ENCODE measurements at places on chromosomes 2 and 18.

GRCh38 chr2:445896-446295 lies 158.0 kb upstream of the ALKAL2 start:
- no peak for DNase-seq

DNA sequence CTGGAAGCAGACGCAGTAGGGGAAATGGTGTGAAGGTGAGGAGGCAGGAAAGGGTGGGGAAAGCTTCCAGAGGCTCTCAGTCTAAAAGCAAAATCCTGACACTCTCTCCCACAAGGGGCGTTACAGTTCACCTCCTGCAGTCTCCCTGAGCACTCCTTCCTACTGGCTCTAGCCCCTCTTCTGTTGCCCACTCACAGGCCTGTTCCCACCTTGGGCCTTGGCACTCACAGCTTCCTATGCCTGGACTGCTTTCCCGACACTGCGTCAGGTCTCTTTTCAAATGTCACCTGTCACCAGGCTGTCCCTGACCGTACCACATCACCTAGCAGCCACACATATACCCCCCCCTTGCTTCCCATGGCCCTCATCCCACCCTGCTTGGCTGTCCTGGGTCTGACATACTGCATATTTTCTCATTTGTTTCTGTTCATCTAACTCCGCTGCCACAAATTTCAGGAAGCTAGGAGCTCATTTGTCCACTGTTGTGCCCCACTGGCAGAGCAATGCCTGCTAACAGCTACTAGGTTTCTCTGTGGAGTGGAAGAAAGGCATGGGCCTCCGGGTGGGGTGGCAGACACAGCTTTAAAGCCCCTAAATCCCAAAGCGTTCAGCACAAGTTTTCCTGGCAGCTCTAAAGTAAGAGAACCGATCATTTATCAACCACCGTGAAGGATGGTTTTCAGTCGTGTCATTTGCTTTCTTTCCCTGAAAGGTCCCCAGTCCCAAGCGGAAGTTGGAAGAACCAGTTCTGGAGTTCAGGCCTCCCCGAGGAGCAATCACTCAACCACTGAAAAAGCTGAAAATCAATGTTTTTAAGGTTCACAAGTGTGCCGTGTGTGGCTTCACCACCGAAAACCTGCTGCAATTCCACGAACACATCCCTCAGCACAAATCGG lies 118.8 kb downstream of the ZNF532 start:
- no peak for DNase-seq

DNA sequence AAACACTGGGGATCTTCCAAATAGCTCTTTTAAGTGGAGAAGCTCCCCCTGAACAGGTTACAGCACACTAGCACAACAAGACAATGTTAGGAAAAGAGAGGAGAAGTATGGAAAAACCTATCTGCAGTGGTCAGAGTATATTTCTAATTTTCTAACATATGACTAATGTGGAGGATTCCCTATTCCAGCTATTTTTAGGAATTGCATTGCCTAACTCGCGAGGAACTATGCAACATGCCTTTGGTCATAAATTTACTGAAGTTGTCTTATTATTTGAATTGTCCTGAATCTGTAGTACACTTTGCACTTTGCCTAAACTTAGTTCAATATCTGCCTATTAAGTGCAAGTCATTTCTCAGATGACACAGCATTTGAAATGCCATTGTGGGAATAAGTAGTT lies 381.4 kb downstream of the CCDC85A start:
- DNase-seq: no peak

DNA sequence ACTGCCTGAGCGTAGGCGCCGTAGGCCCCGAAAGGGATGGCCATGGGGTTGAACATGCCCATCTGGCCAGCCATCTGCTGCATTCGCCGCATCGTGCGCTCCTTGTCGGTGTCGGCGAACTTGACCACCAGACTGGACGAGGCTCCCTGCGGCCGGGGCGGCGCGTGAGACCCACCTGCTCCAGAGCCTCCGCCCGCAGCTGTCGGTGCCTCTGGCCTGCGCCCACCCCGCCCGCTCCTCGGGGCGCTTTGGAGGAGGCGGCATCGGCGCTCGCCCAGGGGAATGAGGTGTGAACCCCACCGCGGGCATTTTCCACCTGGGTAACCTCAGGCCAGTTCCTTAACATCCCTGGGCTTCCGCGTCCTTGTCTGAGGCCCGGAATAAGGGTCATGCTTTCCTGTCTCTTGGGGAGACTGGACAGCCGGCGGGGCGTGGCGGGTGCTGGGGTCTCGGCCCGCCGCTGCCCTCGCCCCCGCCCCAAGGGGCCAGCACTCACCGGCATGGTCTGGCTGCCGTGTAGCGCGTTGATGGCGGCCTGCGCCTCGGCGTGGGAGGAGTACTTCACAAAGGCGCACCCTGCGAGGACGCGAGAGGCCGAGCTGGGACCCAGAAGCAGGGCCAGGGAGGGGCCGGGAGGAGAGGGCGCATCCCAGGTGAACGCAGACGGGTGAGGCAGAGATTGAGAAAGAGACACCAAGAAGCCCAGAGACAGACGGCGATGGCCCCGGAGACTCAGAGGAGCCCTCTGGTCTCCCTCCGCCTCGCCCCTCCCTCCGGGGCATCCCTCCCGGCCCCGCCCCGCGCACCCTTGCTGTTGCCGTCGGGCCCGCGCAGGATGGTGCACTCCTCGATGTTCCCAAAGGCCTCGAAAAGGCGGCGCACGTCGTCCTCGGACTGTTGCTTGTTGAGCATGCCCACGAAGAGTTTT lies 291.0 kb downstream of the CELF4 start:
- DNase-seq: no peak

DNA sequence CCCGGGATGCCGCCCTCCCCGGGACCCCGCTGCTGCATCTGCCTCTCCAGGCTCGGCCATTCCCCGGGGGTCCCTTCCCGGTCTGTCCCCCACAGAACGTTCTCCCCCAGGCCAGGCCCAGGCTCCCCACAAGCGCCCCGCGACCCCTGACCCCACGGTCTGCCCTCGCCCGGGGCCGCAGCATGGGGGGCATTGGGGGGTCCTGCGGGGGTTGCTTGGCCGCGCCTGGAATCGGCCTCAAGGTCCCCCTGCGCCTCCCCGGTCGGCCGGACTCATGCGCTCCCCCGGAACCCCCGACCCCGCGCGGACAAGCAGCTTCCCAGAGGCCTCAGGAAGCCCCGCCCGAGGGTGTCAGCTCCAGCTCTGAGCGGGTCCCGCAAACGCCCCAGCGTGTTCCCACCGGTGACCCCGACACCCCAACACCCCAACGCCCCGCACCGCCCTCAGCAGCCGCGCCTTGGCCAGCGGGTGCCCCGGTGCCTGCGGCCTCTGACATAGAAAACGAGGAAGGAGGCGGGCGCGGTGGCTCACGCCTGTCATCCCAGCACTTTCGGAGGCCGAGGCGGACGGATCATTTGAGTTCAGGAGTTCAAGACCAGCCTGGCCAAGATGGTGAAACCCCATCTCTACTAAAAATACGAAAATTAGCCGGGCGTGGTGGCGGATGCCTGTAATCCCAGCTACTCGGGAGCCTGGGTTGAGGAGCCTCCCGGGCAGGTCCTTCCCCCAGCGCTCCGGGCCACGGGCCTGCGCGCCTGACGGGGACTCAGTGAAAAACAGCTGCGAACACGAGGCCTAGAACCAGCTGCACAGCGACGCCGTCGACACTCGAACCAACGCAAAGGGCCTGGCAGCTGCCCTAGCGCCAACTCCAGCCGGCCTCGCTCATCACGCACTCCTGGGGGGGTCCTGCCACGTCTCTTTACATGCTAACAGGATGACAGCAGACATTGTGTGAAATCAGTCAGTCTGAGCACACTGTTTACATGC lies 61.8 kb upstream of the CTDP1 start:
- no peak for DNase-seq

- DNase-seq: no peak
These were observed 31.4 kb upstream of the CD226 start for GRCh38 chr18:69978732-69979715.

GRCh38 chr2:215966274-215966673 lies 47.1 kb downstream of the MREG start:
- DNase-seq: no peak

DNA sequence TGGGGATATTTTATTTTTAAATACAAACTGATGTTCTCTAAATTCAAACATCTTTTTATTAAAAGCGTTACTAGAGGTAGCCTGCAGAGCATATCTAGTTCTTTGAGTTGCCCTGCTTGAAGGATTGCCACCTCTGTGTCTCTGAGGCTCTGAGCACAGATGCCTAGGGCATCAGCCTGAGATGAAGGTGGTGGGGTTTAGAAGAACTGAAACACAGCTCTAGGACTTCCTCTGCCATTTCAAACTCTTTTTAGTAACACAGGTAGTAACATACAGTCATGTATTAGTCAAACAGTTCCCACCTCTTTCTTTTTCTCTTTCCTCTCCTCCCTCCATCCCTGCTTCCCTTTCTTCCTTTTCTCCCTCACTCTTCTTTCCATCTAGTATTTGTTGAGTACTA lies 57.6 kb downstream of the TTC21B start:
- no peak for DNase-seq

DNA sequence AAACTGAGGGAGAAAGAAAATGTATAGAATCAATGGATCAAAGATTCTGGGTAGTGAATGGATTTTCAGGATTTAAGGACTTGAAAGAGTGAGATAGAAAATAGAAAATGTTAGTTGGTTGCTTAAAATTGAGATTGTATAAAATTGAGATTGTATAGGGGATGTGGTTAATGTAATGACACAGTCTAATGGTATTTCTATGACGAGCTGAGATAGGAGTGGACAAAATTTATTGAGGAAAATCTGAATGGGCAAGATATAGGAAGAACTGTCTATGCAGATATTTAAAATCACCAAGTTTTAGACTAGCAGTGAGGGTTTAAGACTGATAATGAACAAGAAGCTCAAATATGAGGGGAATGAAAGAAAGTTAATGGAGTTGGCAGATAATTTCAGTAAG lies 406.6 kb downstream of the NYAP2 start:
- no peak for DNase-seq

DNA sequence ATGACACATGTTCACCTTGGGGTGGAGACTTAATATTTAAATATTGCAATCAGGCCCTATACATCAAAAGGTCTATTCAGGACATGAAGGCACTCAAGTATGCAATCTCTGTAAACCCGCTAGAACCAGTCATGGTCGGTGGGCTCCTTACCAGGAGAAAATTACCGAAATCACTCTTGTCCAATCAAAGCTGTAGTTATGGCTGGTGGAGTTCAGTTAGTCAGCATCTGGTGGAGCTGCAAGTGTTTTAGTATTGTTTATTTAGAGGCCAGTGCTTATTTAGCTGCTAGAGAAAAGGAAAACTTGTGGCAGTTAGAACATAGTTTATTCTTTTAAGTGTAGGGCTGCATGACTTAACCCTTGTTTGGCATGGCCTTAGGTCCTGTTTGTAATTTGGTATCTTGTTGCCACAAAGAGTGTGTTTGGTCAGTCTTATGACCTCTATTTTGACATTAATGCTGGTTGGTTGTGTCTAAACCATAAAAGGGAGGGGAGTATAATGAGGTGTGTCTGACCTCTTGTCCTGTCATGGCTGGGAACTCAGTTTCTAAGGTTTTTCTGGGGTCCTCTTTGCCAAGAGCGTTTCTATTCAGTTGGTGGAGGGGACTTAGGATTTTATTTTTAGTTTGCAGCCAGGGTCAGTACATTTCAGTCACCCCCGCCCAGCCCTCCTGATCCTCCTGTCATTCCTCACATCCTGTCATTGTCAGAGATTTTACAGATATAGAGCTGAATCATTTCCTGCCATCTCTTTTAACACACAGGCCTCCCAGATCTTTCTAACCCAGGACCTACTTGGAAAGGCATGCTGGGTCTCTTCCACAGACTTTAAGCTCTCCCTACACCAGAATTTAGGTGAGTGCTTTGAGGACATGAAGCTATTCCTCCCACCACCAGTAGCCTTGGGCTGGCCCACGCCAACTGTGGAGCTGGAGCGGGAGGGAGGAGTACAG lies 108.1 kb downstream of the XRCC5 start:
- DNase-seq: no peak

- peak; percentile 40 for DNase-seq
These were observed 170.9 kb downstream of the BCL2 start for GRCh38 chr18:63148449-63149301.

DNA sequence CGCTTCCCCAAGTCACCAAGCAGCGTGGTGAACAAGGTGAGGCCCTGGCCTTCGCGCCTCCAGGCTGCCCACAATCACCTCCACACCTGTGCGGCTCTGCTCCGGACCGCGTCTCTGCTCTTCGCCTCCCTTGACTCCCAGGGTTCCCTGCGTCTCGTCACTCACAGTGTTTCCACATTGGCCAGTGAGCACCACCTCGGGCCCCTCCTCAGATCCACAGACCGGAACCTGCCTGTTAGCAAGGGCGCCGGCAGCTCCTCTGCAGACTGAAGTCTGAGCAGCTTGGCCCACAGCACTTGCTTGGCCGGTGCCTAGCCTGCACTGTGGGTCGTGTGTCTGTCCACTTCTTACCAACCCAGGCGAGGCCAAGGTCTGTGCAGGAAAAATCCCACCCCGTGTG lies 155.3 kb upstream of the ALKAL2 start:
- no peak for DNase-seq

- no peak for DNase-seq
These were observed 255.8 kb downstream of the FBXO15 start for GRCh38 chr18:73891572-73892421.

DNA sequence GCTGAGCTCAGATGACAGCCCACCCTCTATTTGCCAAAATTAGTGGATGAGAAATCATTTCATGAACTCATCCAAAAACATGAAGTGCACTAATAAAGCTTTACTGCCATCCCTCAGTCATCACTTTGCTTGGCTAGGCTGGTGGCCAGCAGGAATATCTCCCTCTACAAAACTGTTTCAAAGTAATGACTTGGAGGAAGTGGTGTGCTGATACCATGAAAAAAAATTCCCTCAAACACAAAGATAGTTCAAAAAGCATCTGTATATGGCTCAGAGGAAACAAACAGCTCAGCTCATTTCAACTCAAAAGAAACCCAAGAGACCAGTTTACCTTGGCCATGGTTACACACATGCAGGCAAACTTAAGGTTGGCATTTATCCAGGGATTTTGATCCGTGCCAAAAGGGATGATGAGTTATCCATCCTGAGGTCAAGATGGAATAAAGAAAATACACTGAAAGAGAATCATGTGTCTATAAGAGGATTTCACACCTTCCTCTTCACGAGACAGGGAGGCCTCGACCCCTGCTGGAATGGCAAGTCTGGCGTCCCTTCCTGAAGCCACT lies 18.4 kb upstream of the WIPF1 start:
- no peak for DNase-seq

GRCh38 chr2:109429567-109430328 lies 184.0 kb downstream of the SEPTIN10 start:
- no peak for DNase-seq

DNA sequence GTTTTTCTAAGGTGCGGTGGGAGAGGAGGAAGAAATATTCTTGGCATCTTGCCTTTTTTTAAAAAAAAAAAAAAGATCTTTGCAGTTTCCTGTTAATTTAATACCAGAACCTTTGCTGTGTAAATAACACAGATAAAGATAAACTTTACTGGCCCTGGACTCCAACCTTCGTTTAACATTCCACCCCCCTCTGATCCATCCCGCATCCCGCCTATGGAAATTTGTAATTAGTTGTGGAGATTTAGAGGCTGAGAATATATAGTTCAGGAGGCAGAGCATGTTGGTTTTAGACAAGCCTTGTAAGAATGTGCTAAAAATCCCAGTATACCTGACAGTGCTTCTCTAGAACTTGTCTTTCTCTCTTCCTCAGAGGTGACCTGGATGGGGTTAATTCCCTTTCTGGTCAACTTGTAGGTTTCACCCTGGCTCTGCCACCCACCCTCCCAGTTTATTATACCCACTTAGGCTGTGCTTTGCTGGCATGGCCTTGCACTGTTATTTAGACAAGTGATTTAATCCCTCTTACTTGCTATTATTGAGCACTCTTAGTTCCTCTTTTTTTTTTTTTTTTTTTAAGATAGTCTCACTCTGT lies 2.9 kb upstream of the C2orf72 start:
- no peak for DNase-seq

GRCh38 chr2:9782197-9782719 lies 61.0 kb upstream of the TAF1B start:
- DNase-seq: no peak

Measured in left forelimb (tissue), 1 donor.